CD8-positive, alpha-beta memory T cell (primary cell): ENCODE measurements at places on chromosomes 16 and 17. TPM values are rescaled to one million over a fixed set of nuclear protein-coding genes. Genes with fewer than 3 reads are reported as not detected.

GRCh38 chr16:17729820-17730219 lies 259.1 kb upstream of the XYLT1 start:
- DNase-seq = no peak

GRCh38 chr17:45936610-45937009 lies 42.3 kb downstream of the MAPT start:
- no peak for DNase-seq

DNA sequence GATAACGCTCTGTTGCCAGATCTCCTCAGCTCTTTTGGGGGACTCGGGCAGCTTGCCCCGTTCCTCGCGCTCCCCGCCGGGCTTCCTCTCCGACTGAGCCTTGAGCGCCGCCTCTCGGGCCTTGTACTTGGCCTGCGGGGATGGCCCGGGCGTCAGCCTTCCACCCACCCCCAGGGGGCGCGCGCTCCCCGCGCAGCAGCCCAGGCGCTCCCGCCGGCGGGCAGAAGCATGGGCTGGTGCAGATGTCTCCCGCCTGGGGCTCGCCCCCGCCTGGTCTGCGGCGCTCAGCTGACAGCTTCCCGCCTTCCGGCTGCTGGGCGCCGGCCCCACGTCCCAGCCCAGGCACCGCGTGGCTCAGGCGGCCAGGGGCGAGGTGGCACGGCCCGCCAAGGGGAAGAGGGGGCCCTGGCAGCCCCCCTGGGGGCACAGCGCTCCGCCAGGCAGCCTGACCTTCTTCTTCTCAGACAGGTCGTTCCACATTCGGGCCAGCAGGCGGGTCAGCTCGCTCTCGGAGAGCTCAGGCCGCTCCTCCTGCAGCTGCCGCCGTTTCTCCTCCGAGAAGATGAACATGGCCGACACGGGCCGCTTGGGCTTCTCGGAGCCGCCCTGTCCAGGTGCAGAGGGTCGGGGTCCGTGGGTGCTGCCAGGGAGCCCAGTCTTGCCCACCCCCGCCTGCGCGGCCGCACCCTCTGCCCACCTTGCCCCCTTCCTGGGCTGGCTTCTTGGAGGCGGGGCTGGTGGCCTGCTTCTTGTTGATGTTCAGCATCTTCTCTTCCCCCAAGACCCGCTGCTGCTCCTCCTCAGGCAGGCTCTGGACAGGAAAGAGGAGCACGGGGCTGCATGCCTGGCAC lies 8.9 kb downstream of the UBTF start:
- DNase-seq = peak; percentile 89

Gene ZNF646
- 23.4 TPM for total RNA-seq

Gene ANKFN1
- total RNA-seq = not detected

GRCh38 chr17:78844301-78845005 lies 3.8 kb upstream of the USP36 start:
- no peak for DNase-seq

Gene CTRB2
- total RNA-seq = not detected

DNA sequence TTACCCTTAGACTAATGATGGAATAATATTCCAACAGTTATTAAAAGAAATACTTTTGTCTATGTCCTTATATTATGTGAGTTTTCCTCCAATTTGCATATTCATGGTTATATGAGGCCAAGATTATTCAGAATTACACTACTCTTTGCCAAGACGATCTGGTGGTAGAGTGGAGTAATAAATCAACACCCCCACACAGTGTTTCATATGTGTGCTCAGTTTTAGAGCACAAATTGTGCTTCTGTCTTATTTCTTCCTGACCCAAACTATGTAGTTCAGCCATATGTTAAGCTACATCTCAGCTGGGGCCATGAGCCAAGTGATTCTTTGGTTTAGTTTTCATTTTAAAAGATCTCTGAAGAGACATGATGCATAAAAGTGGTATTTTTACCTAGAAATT lies 26.9 kb upstream of the PPM1E start:
- no peak for DNase-seq

DNA sequence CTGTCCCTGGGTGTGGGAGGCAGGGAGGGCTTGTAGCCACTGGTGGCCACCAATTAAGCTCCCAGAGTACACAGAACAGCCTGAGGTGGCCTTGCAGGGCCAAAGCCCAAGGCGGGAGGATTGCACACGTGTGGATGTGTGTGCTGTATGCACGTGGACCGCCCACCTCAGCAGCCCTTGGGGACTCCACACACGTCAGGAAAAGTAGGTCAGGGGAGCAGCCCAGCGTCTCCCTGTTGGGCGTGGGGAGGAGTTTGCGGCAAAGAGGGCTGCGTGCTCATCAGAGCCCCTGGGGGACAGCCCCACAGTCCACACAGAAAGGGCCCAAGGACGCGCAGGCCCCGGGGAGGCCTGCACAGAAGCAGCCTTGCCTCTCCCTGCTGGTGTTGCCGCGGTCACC lies 19.6 kb downstream of the SBK1 start:
- DNase-seq = no peak

Gene TVP23B
- 38.8 TPM for total RNA-seq
